Liver (tissue), 10 donors: ENCODE measurements at places on chromosomes 11 and 22.

GRCh38 chr11:75365711-75366181 lies 14.3 kb upstream of the ARRB1 start:
- no peak for DNase-seq

DNA sequence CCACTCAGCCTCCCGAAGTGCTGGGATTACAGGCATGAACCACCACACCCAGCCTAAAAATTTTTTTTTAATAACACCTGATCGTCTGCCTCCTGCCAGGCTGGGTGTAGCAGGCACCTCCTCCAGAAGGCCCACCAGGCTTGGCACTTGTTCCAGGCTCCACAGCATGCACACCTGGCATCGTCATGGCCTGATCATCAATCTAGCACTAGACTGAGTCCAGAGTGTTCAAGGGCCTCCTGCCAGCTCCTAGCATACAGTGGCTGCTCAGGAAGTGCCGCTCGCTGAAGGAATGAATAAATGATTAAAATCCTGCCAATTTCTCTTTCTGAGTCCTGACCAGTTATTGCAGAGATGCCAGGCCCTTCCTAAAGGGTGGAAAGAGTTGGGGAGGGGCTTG lies 3.5 kb upstream of the PDGFB start:
- no peak for DNase-seq

- DNase-seq = no peak
Measured at GRCh38 chr11:85783758-85784157, 27.2 kb downstream of the SYTL2 start.

DNA sequence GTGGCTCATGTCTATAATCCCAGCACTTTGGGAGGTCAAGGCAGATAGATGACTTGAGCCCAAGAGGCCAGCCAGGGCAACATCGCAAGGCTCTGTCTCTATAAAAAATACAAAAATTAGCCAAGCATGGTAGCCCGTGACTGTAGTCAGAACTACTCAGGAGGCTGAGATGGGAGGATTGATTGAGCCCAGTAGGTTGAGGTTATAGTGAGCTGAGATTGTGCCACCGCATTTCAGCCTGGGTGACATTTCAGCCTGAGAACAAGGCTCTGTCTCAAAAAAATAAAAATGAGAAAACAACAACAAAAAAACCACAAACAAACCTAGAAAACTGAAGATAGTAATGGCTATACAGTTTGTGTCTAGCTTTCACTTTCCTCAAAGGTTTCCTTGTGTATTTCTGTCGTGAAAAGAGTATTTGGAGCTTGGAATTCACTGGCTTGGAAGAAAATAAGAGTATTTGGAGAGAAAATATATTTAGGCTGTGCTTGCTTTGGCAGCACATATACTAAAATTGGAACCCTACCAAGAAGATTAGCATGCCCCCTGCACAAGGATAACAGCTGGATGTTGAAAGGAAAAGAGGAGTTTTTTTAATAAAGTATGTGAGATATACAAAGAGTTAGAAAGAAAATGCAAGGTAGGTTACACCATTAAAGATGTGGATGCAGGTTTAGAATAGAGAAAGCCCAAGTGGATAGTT lies 3.9 kb upstream of the BIRC3 start:
- DNase-seq = no peak

DNA sequence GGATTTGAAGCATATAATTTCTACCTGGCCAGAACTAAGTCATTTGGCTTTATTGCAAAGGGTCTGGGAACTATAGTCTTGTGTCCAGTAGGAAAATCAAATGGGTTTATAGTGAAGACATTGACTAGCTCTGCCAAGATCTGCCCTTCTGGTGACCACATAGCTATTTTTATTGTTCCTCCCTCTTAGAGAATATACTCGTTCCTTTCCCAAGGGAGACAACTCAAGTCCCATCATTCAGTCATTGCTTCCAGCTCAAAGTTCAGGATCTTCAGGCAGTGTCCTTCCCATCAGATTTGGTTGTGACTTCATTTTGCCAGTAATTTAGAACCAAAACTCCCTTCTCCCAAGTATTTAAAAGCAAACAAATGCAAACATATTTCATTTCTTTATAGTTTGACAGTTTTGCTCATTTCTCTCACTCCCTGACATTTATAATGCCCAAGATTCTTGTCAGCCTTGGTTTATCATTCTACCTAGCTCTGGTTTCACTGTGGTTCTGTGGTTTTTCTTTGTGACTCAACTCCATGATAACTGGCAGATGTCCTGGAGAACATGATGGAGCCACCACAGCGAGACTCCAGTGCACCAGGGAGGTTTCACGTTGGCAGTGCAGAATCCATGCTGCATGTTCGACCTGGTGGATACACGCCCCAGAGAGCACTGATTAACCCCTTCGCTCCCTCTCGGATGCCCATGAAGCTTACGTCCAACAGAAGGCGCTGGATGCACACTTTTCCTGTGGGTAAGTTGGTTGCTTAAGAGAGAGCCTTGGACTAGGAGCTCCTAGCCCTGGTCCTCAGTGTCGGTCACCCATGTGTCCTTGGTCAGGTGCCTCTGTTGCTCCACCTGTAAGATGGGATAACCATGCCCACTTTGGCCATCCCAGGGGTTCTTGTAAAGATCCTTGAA lies 64.9 kb downstream of the DEPDC5 start:
- no peak for DNase-seq

- no peak for DNase-seq
Measured at GRCh38 chr11:59728913-59729312, 15.3 kb upstream of the OR10V1 start.

DNA sequence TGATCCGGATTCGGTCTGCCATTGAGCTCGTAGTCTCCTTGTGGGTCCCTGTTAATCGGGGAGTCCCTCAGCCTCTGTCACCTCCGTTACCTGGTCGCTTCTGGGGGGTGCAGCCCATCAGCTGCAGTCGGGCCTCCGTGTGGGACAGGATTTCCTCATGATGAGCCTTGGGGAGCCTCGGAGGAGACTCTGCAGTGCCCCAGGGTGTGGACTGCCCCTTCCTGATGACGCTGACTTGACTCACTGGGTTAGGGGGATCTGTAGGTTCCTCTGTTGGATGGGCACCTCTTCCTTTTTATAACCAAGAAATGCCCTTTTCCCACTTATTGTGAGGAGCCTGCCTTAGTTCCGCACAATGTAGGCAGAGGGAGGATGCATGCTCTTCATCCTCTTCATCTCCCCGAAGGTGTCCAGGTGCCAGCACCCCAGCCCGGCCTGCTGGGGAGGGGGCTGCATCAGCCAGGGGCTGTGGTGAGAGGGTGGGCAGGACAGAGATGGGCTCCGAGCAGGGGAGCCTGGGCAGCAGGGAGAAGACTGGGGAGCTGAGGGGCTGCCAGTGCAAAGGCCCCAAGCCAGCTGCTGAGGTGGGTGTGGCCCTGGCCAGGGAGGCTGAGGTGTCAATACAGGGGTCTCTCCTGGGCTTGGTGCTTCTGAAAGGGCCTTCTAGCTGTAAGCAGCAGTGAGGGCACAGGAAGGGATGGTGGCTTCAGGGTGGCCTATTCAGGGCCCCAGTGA lies 13.5 kb upstream of the TTLL8 start:
- DNase-seq = no peak

- DNase-seq = no peak
Measured at GRCh38 chr11:215581-216037, 8.1 kb downstream of the RIC8A start.

DNA sequence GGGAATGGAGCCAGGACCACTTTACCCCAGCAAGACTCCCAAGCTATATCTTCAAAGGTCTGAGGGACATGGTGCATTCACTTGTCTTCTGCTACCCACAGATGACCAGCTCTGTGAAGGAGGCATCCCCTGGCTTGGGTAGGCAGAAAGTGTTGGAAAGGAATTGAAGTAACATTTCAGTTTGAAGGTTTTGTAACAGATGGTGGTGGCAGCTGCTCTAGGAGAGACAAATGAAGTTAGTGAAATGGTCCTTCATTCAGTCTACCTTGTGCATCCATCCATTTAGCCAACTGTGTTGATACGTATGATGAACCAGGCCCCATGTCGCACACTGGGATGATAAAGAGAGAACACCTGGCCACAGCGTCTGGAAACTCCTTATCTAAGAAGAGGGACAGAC lies 140.5 kb downstream of the COMMD9 start:
- DNase-seq = no peak

DNA sequence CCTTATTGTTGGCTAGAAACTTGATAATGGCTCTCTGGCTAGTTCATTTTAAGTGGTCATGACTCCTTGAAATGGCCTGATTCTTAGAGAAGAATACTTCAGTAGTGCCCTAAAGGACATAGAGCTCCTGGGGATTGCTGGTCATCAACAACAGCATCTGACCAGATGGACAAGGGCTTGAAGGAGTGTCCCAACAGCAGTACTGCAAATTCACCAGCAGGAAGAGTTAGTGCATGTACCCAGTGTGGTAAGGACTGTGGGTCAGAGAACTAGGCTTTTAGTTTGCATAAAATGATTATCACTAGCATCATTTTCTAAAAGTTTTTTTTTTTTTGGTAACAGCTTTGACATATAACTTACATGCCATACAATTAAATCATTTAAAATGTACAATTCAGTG lies 39.5 kb upstream of the CUL5 start:
- DNase-seq = no peak

DNA sequence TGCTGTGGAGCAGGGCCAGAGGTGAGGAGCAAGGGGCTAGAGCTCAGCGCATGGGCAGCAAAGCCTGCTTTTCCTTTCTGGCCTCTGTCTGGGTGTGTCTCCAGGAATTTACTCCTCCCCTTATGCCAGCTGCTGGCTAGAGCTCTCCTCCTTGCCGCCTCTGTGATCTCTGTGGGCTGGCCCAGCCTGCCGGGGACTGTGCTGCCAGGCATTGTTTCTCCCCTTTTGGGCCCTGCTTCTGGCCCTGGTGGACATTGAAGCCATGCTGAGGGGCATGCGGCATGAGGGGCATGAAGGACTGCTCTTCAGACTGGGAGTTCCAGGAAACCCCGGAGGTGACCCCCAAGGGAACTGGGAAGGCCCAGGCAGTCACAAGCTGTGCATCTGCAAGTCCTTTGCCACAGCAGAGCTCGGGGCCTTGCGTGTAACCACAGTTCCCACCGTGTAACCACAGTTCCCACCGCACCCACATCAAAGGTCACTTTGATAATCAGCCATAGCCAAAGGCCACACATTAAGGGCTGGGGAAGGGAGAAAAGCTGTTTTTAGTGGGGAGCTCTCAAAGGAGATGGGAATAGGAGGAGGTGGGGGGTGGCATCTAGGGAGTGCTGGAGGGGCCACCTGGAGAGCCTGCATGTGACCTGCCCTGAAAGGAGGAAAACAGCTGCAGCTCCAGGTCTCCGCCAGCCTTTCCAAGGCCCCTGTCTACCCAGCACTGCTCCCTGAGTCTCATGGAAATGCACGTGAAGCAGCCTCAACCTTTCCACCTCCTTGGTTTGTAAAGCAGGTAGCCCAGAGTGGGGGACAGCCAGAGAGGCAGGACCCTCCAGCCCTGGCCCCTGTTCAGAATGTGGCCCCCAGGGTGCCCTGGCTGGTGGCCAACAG lies 62.3 kb downstream of the PPFIBP2 start:
- DNase-seq = no peak

DNA sequence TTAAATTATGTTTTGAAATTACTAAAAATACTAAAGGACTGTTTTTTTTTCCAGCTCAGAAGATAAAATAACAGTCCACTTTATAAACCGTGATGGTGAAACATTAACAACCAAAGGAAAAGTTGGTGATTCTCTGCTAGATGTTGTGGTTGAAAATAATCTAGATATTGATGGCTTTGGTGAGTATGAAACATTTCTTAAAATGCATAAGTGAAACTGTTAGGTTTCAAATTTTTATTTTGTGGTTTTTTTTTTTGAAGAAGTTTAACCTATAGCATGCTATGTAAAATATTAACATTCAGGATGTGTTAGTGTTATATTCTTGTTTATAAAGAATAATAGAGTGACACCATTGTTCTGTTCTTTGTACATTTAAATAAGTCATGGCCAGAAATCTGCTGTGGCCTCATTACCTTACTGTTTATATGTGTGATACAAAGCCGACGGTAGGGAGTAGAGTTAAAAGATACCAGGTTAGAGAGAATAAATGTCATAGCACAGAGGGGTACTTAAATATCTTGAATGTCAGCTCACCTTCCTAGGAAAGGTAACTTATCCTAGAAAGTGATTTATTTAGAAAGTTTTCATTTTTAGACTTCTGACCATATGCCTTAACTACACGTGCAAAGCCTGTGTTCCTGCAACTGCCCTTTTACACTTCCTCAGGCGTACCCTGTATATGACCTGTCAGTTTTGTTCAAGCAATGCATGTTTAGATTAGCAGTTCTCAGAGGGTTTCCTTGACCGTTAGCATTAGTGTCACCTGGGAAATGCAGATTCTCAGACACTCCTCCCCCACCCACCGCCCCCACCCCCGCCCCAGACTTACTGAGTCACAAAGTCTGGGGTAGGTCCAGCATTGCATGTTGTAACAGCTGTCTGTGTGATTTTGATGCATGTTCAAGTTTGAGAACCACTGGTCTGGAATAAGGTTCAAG lies 6.3 kb downstream of the FDX1 start:
- DNase-seq = no peak

DNA sequence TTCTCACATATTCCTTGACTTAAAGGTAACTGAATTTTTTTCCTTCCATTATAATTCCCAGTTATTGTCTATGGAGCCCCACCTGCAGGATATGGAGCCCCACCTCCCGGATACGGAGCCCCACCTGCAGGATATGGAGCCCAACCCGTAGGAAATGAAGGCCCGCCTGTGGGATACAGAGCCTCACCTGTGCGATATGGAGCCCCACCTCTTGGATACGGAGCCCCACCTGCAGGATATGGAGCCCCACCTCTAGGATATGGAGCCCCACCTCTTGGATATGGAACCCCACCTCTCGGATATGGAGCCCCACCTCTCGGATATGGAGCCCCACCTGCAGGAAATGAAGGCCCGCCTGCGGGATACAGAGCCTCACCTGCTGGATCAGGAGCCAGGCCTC lies 28.1 kb downstream of the WBP2NL start:
- no peak for DNase-seq

GRCh38 chr22:47090591-47091245 lies 328.3 kb downstream of the TBC1D22A start:
- no peak for DNase-seq

GRCh38 chr11:120801801-120802689 lies 221.9 kb upstream of the TBCEL start:
- DNase-seq = peak; percentile 74

GRCh38 chr22:20552443-20553401 lies 45.3 kb downstream of the MED15 start:
- DNase-seq = no peak

DNA sequence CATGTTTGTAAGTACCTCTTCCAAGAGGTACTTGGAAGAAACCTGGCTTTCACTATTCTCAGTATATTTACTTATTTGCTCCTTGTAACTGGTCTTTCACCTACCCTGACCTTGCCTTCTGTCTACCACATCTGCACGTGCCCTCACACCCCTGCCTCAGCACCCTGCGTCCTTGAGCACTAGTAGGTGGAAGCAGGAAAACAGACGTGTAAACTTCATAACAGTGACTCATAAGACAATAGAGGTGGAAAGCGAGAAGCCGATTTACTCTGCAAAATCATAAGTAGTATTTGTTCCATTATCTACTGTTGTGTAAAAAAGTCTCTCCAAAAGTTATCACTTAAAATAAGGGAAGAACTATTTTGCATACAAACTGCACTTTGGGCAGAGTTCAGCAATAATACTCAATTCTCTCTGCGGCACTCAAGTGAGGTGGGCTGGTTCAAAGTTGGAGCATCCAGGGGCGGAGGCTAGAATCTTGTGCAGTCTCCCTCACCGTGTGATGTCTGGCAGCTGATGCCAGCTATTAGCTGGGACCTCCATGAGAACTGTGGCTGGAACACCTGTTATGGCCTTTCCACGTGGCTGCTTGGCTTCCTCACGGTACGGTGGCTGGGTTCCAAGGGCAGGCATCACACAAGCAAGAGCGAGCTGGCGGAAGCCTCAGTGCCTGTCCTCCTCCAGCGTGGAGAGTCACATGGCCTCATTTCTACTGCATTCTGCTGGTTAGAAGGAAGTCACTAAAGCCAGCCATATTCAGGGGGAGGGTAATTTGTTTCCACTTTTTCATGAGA lies 30.4 kb downstream of the PACS1 start:
- no peak for DNase-seq
